ENCODE measurements at places on chromosomes 6 and 20.

DNA sequence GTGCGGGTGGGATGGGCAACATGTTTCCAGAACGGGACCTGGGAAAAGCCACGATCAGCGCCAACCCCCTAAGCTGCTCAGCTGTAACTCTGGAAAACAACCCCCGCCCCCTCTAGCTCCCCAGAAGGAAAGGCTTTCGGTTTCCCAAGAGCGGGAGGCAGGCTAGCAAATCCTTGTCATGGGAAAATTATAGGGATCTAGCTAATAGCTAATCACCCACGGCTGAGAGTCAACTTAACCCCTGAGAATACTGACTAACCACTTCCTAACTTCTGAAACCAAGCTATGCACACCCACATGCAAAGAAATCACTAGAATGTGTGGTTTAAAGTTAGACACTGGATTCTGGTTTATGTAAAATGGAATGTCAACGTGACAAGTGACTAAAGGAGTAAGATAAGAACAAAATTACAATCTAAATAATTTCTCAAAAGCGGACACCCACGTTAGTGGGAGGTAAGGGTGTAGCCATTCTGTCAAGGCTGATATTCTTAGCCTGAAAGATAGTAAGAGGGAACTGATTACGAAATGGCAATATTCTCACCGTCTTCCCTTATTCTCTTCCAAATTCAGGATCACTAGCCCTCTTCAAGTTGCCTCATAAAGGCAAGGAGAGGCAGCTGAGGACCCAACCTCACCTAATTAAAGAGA, 20.1 kb downstream of the JAG1 start:
- DNase-seq: no peak

- DNase-seq: no peak
Observed at GRCh38 chr20:56372850-56373249, 14.1 kb downstream of the FAM210B start.

DNA sequence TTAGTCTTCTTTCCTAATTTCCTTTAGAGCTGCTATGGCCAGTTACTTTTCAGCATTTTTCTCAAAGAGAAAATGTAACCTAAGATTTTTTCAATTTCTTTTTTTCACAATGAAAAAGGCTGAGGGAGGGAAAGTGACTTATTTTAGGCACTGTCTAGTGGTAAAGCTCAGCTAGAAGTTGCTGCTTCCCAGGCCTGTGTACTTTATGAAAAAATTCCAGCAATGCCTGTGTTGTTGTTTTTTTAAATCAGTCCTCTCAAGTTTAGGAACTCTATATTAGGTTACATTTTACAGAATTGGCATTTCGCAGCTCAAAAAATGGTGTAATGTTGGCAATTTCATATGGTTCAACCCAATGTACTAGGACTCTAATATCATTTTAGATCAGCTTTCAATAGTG, 269.6 kb downstream of the ARID1B start:
- no peak for DNase-seq

DNA sequence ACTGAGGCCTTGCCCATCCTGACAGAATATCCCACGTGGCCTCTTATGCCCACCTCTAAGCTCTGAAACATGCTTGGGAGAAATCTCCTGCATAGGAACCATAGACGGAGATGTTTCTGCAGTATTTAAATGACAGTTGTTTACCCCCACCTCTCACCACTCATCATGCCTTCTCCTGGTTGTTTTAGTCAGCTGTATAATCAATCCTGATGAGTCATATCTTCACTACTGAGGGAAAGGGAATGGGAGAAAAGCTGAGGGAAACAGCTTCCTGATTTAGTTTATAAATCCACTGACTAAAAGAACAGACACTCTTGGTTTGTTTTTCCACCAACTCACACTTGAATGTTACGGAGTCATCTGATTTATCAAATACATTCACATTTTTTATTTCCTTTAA, 113.2 kb upstream of the TENT5A start:
- no peak for DNase-seq

GRCh38 chr6:6696867-6697531, 108.5 kb downstream of the LY86 start:
- DNase-seq: no peak

- no peak for DNase-seq
Observed at GRCh38 chr20:13284830-13285229, 63.8 kb downstream of the ISM1 start.

- DNase-seq: no peak
Observed at GRCh38 chr6:109389650-109390274, 7.5 kb upstream of the CD164 start.

DNA sequence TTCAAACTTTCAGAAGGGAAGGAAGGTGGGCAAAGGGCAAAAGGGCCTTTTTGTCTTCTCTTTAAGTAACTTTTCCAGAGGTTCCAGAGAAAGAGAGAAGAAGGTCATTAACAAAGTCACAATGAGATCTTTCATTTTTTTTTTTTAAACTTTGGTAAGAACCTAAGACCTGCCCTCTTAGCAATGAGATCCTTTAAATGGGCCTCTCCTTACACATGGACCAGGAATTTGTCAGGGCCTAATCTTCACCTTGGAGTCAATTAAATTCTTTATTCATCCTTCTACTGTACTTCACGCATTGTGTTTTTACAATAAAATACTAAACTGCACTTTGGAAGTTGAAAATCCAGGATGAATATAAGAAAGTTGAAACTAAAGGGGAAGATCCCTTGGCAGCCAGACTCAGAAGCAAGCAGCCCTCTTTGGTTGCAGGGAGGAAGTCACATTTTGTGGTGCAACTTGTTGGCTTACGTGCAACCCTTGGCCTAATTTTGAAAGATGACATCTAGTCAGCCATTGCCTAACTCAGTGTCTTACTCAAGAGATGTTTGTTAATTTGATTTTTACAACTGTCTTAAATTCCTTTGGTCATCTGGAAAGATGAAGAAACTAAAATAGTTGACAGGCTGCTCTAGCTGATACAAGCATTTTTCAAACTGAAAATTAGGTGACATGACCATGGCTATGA, 11.9 kb upstream of the TMEM170B start:
- DNase-seq: no peak

GRCh38 chr6:127291495-127291894, 24.8 kb downstream of the RNF146 start:
- no peak for DNase-seq

- DNase-seq: no peak
Observed at GRCh38 chr6:105884011-105884410, 202.1 kb upstream of the PRDM1 start.

- DNase-seq: no peak
Observed at GRCh38 chr6:159875194-159875593, 15.6 kb upstream of the MAS1 start.

DNA sequence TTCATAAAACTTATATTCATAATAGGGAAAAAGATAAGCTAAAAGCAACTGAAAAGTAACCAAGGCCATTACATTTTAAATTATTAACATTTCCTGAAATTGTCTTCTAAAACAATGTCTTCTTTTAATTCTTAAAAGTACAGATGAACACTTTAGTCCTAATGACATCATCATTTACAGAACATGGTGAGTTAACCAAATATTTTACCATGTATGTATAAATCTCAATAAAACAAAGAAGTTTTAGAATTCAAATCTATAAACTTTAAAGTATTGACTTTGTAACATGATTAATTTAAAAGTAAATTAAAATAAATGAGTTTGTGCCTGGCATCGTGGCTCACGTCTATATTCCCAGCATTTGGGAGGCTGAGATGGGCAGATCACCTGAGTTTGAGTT, 125.9 kb upstream of the PRSS16 start:
- DNase-seq: no peak

DNA sequence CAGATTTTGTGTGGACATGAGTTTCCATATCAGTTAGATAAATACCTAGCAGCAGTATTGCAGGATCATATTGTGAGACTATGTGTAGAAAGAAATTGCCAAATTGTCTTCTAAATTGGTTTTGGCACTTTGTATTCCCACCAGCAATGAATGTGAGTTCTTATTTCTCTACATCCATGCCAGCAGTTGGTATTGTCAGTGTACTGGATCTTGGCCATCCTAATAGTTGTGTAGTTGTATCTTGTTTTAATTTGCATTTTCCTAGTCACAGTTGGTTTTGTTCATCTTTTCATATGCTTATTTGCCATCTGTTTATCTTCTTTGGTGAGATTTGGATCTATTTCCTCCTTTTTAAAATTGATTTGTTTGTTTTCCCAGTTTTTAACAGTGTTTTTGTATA, 154.7 kb upstream of the HCRTR2 start:
- DNase-seq: no peak

DNA sequence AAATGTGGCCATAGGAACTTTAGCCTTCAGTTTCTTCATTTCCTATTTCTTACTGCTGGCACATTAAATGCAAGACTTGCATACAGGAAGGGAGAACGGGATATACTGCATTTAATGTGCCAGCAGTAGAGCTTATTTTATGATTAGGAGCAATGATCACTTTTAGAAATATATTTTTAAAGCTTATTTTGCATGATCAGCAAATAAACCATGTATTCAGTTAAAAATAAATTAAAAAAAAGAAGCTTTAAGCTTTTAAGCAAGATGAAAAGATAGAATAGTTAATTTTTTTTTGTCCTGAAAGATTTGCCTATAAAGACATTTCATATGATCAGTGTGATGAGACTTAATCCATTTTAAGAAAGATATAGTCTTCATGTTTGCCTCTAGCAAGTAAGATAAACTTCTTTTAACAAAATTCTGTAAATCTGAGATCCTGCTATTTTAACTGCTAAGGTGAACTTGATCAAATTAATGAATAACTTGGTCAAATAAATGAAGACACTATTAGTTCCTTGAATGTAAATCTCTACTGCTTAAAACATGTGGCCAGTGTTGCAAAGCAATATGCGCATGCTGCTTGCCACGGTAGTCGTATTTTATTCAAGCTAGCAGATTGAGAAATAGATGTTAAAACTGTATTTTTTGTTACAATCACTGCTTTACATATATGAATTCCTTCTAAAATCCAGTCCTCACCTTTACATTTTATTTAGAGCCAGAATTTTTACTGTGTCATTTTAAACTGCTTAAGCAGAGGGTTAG, 36.2 kb upstream of the HCRTR2 start:
- DNase-seq: no peak

- DNase-seq: no peak
Observed at GRCh38 chr6:87721311-87721710, 19.3 kb upstream of the AKIRIN2 start.

- DNase-seq: no peak
Observed at GRCh38 chr20:38833857-38834164, 28.3 kb downstream of the PPP1R16B start.

GRCh38 chr6:158358450-158359077, 46.3 kb downstream of the TULP4 start:
- DNase-seq: no peak

GRCh38 chr20:48198929-48199451, 413.7 kb upstream of the SULF2 start:
- no peak for DNase-seq

DNA sequence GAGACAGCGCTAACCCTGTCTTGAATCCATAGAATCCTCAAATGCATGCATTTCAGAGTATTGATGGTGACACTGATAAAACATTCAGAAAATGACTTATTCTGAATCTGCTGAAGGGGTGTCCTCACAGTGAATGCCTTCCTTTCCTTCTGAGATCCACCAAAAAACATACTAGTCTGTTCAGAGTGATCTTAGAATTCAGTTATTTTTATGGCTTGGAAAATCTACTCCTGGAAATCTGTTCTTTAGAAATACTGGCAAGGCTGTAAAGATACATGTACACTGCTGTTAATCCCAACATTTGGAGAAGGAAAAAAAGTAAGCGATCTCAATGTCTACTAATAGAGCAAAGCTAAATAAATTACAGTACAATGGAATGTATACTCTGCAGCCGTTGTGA, 672.6 kb upstream of the AGPAT4 start:
- DNase-seq: no peak

DNA sequence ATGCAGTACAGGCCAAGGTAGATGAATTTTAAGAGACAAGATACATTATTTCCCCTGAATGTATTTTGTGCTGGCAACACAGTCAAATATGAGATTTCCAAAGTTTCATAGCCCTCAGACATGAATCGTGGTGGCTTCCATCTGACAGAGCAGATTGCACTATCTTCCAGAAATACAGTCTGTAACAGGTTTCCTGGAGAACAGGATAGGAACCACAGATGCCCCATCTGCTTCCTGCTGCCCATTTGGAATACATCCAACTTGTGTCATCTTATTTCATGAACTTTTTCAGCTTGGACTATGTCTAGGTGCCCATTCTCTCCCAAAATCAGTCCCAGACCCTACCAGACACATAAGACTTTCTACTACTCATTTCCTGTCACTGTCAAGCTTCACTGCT, 426.0 kb downstream of the KIF16B start:
- DNase-seq: no peak

- DNase-seq: no peak
Observed at GRCh38 chr6:119179842-119180241, 101.4 kb upstream of the FAM184A start.

DNA sequence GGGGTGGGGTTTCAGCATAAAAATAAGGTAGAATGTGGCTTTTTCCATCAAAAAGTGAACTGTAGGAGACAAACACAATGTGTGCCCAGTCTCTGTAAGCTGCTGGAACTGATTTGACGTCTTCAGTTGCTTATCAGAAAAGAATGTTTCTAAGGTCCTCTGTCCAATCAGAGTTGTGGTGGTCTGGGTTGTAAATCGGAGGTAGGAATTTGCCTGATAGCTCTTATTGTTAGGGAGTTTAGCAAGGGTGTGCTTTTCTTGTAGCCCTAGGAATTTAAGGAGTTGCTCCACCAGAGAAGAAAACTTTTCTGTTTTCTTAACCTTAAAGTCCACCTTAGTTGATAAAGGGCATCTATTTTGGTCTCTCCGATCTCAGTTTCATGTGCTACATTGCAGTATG, 10.4 kb upstream of the SSTR4 start:
- DNase-seq: no peak

GRCh38 chr6:71602385-71603007, 283.9 kb upstream of the RIMS1 start:
- DNase-seq: no peak

GRCh38 chr6:138970856-138971425, 17.1 kb downstream of the REPS1 start:
- no peak for DNase-seq

- no peak for DNase-seq
Observed at GRCh38 chr20:58985656-58986055, 4.6 kb downstream of the NELFCD start.
